ENCODE measurements at places on chromosomes 1 and 21.

GRCh38 chr1:208332774-208333126, 88.6 kb upstream of the PLXNA2 start:
- no peak for DNase-seq

DNA sequence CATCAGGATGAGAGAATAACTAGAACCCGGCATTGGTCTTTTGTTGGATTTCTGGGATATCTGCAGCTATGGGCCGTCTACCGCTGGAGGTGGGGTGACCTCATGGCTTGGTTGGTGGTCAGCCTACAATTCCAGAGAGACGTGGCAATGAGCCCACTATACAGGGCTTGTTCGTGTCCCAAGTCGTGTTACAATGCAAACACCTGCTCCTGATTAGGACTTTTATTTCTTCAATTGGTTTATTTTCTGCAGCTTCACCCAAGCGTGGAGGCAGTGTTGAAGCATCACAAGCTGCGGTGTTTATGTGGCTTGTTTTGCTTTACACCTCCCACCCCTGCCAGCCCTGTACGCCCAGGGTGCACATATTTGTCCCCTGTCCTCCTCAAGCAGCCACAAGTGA, 211.7 kb upstream of the TMEM51 start:
- DNase-seq, result no peak

DNA sequence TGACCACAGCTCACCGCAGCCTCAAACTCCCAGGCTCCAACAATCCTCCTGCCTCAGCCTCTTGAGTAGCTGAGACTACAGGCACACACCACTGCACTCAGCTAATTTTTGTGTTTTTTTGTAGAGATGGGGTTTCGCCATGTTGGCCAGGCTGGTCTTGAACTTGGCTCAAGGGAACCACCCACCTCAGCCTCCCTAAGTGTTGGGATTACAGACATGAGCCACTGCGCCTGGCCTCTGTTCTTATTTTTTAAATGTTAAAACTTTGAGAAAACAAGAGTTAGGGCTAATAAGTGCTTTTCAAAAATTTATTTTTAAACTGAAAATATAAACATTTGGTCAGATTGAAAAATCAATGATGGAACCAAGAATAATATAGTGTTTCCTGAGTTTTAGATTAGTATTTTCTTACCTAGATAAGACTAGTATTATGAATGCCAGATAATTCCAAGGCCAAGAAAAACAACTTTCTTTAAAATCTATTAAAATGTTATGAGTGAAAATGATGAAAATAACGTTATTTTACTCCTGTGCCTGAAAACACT, 66.2 kb upstream of the S1PR1 start:
- DNase-seq, result no peak

GRCh38 chr1:190688096-190688495, 210.4 kb upstream of the BRINP3 start:
- DNase-seq, result no peak

GRCh38 chr1:170168265-170168664, 22.5 kb downstream of the NTMT2 start:
- DNase-seq, result no peak

GRCh38 chr1:108592030-108592759, 32.3 kb downstream of the EEIG2 start:
- no peak for DNase-seq

DNA sequence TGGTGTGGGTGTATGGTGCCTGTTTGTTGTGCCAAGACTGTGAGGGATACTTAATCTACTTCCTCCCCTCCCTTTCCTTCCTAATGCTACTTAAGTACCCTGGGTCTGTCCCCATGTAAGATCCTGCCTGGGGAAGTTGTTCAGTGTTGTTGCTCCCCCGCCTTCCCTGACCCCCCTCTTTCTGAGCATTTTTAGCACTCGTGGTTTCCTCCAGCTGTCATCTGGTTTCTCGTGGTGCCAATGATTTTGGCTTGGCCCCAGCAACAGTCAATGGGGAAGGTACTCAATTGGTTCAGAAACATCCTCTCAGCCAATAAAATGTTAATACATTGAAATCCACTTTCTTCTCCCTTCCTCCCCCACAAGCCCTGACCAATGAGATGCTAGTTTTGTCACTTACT, 8.0 kb upstream of the B4GALT3 start:
- peak; percentile 71 for DNase-seq

DNA sequence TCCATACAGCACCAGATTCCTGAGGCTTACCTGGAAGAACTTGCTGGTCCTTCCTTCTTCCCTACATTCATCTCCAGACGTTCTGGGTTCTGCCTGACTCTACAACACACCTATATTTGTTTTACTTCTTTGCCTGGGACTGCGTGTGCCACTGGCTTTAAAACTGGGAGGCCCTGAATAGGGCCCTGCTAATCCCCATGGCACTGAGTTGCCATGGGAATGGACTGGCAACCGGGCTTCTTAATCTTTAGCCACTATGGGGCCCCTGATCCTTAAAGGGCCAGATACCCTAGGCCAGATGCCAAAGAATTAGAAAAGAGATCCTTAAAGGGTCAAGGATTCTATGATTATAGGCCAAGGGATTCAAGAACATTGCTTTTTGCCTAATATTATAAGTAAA, 24.4 kb upstream of the CADM3 start:
- no peak for DNase-seq

DNA sequence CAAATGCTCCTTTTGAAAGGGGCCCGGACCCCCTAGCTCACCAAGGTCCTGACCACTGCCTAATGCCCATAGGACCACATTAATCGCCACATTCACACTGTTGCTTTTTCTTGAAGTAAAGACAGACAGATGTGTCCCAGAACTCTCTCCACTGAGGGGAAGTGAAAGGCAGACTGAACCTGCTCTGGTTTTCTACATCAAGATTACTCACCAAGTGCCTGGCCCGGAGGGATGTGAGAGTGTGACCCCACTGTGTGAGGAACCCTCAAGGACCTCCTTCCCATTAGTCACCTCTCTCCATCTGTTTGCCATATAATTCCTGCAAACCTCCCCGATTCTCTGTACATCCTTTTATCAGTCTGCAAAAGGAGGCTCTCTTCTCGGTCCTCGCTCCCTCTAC, 381.5 kb downstream of the OMA1 start:
- DNase-seq, result no peak

GRCh38 chr21:35637431-35637830, 422.9 kb downstream of the SETD4 start:
- no peak for DNase-seq

DNA sequence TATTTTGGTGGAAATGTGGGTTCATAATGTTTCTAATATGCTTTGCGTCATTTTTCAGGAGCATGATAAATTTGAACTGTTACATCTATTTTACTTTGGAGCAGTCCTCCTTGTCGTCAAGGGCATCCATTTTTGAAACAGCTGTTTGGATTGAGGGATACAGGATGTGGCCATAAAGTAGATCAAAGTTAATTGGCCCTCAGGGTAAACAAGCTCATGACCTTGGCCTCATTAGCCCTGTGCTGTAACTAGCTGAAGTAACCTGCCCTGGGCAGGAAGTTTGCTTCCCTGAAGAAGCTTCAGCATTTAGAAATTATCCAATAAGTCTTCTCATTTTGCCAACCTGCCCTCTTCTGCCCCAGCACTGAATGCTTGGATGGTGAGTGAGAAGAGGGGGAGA, 24.8 kb upstream of the RGL1 start:
- no peak for DNase-seq

- no peak for DNase-seq
Measured at GRCh38 chr1:179313004-179313403, 19.4 kb downstream of the SOAT1 start.

DNA sequence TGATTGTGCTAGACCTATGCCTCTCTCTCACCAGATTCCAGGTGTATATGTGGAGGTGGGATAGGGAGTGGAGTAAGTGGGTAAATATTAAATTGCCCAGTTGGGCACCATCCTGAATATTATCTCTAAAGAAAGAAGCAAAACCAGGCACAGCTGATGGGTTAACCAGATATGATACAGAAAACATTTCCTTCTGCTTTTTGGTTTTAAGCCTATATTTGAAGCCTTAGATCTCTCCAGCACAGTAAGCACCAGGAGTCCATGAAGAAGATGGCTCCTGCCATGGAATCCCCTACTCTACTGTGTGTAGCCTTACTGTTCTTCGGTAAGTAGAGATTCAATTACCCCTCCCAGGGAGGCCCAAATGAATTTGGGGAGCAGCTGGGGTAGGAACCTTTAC, at the start of gene FCER1A:
Gene FCER1A (plus strand): TSS at position 242 of the 400 bp plus-strand sequence. CDS start 29 bp downstream, at position 271.
- no peak for DNase-seq

DNA sequence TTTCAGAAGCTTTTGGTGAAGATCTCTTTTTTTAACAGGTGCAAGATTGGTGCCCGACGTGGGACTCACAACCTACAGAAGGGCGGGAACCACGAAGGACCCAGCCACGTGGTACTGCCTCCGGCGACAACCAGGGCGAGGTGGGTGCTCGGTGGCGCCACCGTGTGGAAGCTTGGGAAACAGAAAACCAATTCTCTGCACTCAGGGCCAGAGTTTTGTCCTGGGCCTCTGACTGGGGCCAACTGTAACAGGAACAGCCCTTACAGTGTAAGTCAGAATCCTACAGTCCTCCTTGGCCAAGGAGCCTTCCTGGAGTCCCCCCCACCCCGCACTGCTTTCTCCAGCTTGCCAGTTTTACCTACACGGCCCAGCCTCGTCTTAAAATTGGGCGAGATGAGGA, 11.6 kb upstream of the S100A7A start:
- DNase-seq, result peak; percentile 79

DNA sequence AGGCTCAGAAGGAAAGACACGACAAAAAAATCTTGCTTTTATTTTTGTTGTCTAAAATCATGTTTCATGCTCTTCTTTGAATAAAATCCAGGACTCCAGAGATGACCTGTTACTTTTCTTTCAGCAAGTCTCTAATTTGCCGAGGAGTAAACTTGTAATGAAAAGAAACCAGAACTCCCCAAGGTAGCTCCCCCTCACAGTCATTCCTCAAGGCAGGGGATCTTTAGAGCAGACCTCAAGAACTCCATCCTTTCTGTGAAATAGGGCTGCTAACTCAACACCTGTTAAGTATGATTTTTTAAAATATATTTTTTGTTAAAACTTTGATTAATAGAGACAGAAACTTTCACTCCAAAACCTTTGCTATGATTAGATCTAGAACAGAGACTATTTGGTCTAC, 82.7 kb upstream of the ABCD3 start:
- no peak for DNase-seq

DNA sequence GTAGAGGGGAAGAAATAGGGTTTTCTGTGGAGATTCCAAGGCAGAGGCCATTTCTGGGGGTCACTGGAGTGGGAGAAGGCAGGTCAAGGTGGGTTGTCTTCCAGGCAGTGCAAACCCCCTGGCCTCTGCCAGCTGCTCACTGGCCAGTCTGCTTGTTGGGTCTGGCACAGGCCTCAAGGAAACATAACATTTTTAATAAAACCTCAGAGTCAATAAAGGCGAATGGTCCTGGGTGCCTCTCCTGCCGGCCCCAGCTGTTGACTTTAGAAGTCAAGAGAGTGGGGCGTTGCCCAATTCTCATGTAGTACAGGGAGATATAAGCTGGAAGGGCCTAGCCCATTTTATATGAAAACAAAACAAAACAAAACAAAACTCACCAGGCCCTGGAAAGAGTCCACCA, 36.6 kb downstream of the RUNX3 start:
- peak; percentile 19 for DNase-seq

DNA sequence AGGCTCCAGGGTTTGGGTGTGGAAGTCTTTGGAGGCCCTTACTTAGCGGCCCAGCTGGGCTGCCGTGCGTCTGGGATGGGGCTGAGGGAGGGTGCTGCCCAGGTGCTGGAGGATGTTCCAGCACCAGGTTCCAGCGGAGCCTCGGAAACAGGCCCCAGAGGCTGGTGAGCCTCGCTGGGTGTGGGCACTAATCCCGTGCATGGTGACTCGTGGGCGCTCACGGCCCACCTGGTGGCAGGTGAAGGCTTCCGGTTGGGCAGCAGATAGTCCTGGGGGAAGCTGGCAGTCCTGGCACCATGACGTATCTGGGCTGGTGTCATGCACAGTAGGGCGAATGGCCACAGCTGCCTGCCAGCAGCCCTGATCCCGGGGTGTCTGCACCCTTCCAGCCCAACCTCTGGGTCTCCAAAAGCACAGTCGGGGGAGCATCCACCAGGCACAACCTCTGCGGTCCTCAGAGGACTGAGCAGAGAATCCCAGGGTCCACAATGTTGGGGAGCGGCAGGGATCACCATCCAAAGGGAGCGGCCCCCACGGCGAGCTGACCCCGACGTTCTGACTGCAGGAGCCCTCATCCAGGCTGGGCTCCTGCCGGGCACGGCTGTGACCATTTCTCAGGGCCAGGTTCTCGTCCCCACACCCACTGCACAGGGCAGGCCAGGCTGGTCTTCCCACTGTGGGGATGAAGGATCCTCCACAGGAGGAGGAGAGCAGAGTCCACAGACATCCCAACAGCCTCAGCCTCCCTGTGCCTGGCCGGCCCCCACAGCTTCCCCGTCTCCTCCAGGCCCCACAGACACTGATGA, 25.3 kb downstream of the FTCD start:
- DNase-seq, result no peak

DNA sequence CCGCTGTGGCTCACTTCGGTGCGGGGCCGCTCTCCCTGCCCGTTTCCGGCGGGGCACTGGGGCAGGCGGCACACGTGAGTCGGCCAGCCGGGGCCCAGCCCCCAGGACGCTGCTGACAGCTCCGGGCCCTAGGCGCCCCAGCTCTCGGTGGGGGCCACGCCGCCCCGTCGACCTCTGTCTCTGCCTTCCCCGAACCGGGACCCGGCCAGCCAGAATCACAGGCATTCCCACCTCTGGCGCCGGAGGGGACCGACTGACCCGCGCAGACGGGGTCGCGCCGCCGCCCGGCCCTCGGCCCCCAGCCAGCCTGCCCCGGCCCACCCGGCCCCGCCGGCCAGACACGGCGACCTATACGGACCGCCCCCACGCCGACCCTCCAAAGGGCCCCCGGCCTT, 755 bp downstream of the SCMH1 start:
- DNase-seq, result peak; percentile 72

DNA sequence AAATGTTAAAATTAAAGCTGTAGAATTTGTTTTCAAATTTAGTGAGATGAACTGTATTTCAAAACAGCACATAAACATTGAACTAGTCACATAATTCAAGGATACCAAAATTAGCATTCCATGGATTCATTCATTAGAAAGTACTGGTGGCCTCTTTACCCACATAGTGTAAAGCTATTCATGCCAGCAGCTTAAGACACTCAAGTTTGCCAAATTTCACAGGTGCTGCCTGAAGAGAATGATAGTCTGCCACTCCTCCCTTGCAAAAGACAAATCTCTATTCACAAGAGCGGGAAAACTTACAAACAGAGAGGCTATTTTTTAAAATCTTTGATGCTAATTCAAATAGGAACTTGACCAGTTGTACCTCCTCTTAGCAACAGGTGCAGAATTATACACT, 337.0 kb downstream of the BRINP3 start:
- no peak for DNase-seq

Measured in stimulated activated CD8-positive, alpha-beta memory T cell treated with anti-CD3 and anti-CD28 coated beads, Interleukin-4, amount 100 ng/mL, for 48 hours (primary cell).